Type B pancreatic cell (in vitro differentiated cells): ENCODE measurements at places on chromosomes 7 and 10. TPM values are rescaled to one million over a fixed set of nuclear protein-coding genes. Genes with fewer than 3 reads are reported as not detected.

ACBD7 gene
- total RNA-seq, result 0.76 and 4.3 TPM in 2 replicates

GRCh38 chr10:90227786-90228185, 526.4 kb downstream of the KIF20B start:
- H3K4me1 ChIP-seq, result peaks cover 3% of the 10 kb centered on the region
- DNase-seq, result no peak
- no peaks in the 10 kb centered on the region for H3K36me3 ChIP-seq
- peaks cover 8% of the 10 kb centered on the region for H3K27me3 ChIP-seq

DNA sequence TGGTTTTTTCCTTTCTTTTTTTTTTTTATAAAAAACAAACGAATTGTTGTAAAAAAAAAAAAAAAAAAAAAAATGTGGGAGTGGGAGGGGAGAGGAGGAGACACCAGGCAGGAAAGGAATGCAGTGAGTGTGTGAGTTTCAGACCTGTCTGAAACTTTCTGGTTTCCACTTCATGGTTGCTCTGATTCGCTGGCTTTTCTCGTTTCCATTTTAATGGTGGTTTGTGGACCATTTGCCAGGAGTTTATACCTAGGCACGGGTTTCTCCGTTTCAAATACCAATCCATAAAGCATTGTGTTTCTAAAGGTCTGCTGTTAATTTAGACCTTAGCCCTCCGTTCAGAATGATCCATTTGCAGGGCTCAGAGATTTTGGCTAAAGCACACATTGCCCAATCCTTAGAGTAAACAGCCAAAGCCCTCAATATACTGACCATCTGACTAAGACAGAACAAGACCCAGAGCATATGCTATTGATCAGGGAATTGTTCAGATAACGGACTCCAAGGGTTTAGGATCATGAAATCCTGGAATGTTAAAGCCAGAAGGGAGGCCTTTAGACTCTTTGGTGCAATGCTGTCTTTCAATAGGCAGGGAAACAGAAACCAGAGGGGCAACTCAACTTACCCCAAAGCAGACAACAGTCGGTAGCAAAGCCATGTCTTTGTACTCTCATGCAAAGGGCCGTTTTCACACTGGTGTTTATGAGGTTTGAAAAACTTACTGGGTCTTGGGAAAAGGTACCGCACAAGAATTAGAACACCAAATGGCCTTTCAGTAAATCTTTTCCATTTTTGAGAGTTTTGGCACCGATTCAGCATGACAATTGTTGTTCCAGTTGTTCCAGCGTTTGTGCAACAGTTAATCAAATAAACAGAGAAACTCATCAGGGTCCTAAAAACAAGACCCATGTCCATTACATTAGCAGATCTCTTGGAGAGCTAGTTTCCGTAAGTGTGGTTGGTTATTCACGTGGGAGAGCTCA, 94.3 kb upstream of the AGBL3 start:
- H3K4me3 ChIP-seq, result peak overlapping the region; percentile 89
- peaks cover 42% of the 10 kb centered on the region for H3K4me1 ChIP-seq
- no peaks in the 10 kb centered on the region for H3K27me3 ChIP-seq
- peaks cover 41% of the 10 kb centered on the region for H3K36me3 ChIP-seq
- no peak for DNase-seq

EIF5AL1 gene
- 0.10 TPM in 1 of 2 replicates, not detected in the other for total RNA-seq

- no peak overlapping the region for H3K4me3 ChIP-seq
- no peak overlapping the region for H3K27ac ChIP-seq
- no peaks in the 10 kb centered on the region for H3K27me3 ChIP-seq
- no peak for DNase-seq
- no peaks in the 10 kb centered on the region for H3K36me3 ChIP-seq
- peaks cover 10% of the 10 kb centered on the region for H3K4me1 ChIP-seq
Measured at GRCh38 chr7:26699766-26700165, 164.6 kb downstream of the SKAP2 start.

DNA sequence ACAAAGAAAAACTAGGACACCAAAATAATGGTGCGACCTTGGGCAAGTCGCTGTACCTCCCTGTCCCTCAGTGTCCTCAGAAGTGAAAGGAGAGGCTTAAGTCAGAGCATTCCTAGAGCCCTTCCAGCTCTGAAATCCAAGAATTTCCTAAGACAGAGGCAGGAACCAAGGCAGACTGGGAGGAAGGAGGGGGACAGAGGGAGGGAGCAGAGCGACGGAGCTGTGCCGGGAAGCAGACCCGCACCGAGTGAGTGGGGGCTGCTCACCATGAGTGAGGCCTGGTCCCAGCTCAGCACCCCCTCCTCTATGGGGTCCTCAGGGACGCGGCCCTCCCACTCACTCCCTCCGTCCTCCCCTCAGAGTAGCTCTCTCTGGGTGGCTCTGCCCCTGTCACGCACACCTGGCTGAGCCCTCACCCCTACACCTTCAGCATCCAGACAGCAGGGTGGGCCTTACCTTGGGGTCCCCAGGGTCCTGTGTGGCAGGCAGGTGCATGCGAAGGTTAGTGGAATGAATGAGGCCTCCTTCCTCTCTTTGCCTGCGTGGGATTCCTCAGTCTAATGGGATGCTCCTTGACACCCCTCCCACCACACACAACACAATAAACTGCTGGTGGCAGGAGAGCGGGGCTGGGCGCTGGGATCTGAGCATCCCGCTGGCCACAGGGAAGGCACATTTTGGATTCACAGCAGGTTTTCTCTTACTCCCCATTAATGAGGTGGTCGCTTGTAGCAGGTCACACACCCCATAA, 4.6 kb upstream of the SMARCD3 start:
- H3K4me1 ChIP-seq, result peaks cover 27% of the 10 kb centered on the region
- no peaks in the 10 kb centered on the region for H3K36me3 ChIP-seq
- DNase-seq, result no peak
- peak overlapping the region; percentile 93 for H3K4me3 ChIP-seq

DNA sequence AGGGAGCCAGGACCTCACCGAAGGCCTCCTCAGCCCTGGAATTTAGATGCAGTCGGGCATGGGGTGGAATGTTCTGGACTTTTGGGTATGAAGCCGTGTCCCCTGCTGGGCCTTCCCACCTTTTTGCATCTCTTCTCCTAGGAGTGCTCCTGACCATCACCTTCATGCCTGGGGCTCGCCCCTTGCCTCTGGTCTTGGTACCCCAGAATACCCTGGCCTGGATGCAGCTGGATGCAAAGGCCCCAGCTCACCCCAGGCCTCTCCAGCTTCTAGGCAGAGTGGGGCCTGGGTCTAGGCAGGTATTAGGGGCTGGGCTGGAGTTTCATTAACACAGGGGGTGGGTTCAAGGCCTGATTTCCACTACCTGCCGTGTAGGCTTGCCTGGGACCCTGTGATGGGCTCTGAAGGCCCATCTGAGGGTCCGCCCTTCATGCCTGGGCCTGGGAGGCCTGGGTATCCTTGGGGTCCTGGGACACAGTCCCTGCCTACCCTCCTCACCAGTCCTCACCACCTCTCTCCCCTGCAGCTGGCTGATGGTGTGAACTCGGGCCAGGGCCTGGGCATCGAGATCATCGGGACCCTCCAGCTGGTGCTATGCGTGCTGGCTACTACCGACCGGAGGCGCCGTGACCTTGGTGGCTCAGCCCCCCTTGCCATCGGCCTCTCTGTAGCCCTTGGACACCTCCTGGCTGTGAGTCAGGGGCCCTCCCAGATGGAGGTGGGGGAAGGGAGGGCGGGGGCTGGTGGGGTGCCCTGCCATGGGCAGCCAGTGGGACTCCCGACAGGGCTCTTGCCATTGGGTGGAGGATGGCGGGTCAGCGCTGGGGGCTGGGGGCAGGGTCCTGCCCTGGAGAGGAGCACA, 10.1 kb downstream of the AQP1 start:
- no peak overlapping the region for H3K4me3 ChIP-seq
- H3K27me3 ChIP-seq, result no peaks in the 10 kb centered on the region
- no peak overlapping the region for H3K27ac ChIP-seq
- peak; percentile 53 for DNase-seq

SPDYE9 gene
- not detected in 2 replicates for total RNA-seq

GRCh38 chr10:86931872-86932271, 25.5 kb downstream of the MMRN2 start:
- H3K27ac ChIP-seq, result peak overlapping the region; percentile 21
- H3K4me1 ChIP-seq, result peaks cover 4% of the 10 kb centered on the region
- no peak for DNase-seq
- peaks cover 13% of the 10 kb centered on the region for H3K36me3 ChIP-seq

GRCh38 chr10:86970162-86970981, 2.1 kb downstream of the ADIRF start:
- DNase-seq, result no peak
- H3K4me1 ChIP-seq, result peaks cover 42% of the 10 kb centered on the region
- peaks cover 4% of the 10 kb centered on the region for H3K27me3 ChIP-seq
- peak overlapping the region; percentile 89 for H3K4me3 ChIP-seq
